ENCODE measurements at places on chromosomes 12 and 14.

GRCh38 chr14:81401420-81402122 is 1.4 kb upstream of the STON2 start:
- no peak for DNase-seq

- DNase-seq: no peak
Measured at GRCh38 chr14:68215629-68216028, 396.1 kb downstream of the RAD51B start.

- DNase-seq: no peak
Measured at GRCh38 chr14:103527408-103528145, 1.4 kb upstream of the TRMT61A start.

DNA sequence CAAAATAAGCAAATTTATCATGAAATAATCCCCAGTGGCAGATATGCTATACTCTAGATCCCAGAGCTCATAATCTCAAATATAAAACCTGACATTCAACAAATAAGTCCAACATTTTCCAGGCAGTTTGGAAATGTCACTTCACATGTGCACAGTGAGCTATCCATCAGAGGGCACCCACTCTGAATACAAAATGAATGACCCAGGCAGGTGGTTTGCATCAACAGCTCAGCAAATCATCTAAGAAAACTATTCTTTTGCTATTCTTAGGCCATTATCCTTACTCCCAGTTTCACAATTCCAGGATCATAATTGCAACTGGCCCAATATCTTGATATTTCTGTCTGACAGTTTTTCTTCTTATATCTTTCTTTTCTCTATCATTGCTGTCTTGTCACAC is 38.5 kb downstream of the TRIM9 start:
- DNase-seq: no peak

- DNase-seq: peak; percentile 55
Measured at GRCh38 chr12:108773798-108774788, 42.8 kb upstream of the CORO1C start.

DNA sequence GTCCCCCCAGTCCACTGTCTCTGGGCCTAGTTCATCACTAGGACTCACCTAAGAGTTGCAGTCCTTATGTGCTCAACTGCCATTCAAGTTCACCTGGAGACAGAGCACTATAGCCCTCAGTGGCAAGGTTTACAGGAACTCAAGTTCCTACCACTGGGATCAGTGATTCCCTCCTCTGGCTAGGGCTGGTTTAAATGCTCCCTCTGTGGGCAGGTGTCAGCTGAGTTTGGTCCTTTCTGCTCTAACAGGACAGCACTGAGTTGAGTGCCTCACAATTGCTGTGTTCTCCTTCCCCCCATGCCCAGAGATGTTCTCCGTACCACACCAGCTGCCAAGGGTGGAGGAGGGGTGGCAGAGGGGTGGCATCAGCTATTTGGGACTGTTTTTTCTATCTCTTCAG is 20.8 kb upstream of the SAV1 start:
- no peak for DNase-seq

DNA sequence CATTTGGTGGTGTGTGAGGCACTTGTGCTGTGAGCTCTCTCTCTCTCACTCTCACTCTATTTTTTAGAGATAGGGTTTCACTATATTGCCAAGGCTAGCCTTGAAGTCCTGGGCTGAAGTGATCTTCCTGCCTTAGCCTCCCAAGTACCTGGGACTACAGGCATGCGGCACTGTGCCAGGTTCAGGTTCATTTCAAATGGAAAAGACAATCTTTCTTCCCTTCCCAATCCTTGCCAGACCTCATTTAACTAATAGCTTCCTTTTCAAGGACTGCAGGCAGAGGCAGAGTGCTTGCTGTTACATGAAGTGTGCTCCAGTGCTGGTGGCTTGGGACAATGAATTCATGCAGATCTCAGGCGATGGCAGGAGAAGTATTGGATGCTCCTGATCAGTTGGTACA is 73.2 kb upstream of the BICD1 start:
- DNase-seq: no peak

- no peak for DNase-seq
Measured at GRCh38 chr12:131090274-131091210, 136.8 kb downstream of the ADGRD1 start.

GRCh38 chr12:15649347-15649746 is 139.8 kb downstream of the EPS8 start:
- DNase-seq: no peak

DNA sequence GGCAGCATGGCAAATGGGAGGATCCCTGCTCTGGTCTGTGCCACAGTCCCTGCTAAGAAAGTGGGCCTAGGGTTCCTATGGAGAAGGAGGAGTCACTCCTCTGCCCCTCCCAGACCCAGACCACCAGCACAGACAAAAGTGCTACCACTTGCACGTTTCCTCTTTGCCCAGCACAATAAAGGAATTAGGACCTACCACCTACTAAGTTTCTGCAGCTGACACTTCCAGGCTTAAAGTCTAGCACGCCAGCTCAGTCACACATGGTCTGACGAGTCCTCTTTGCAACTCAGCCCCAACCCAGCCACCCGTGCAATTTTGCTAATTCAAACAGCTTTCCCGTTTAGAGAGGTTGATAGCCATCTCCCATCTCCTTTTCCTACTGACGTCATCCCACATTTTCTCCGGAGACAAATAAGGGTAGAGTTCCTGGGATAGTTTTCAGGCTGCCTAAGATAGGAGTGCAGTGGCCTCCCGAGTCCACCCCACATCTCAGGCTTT is 66.2 kb upstream of the PTGR2 start:
- DNase-seq: no peak

- DNase-seq: no peak
Measured at GRCh38 chr14:91128699-91129098, 14.8 kb downstream of the DGLUCY start.

DNA sequence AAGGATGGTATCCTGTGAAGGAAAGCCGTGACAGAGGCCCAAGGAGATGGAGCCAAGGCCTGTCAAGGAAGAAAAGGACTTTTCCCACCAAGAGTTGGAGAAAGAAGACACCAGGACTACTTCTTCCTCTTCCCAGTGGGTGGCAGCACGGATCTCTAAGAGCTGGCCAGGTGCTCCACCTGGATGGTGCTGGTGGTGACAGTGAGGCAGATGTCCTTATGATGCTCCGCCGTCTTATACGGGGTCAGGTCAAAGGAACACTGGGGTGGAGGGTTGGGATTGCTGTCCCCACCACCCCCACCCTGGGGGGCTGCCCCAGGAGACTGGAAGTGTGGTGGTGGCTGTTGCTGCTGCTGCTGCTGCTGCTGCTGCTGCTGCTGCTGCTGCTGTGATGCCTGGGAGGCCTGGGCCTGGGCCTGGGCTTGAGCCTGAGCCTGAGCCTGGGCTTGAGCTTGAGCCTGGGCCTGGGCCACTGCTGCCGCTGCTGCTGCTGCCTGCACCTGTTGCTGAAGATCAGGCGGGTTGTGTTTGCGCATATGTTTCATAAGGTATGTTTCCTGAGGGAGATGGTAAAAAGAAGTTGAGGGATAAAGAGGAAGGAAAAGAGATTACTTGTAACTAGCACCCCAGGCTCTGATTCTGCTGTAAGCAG is 4.8 kb upstream of the ING4 start:
- no peak for DNase-seq

DNA sequence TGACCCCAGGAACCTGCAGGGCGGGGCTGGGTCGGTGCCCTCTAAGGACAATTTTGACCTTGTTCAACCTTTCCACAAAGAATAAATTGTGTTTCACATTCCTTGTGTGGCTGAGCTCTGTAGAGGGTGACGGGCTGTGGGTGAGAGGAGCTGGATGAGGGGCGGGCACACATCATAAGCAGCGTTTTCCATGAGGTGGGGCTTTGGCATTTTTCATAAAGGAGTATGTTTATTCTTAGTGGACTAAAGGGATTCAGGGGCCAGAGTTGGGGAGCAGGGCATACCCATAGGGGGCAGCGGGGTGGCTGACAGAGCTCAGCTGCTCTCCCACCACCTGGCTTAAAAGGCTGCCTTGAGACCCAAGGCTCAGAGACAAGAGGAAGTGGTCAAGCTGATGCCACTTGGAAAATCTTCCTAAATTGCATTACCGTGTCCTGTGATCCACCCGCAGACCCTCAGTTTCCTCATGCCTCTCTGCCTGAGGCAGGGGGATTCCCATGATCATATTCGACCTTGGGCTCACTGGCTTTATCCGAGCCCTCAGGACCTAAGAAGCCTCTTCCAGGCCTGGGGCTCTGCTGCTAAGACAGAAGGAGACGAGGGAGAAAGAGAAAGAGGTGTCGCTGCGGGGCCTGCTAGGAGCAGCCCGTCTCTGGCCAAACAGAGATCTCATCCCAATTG is 11.4 kb downstream of the MMP14 start:
- DNase-seq: no peak

DNA sequence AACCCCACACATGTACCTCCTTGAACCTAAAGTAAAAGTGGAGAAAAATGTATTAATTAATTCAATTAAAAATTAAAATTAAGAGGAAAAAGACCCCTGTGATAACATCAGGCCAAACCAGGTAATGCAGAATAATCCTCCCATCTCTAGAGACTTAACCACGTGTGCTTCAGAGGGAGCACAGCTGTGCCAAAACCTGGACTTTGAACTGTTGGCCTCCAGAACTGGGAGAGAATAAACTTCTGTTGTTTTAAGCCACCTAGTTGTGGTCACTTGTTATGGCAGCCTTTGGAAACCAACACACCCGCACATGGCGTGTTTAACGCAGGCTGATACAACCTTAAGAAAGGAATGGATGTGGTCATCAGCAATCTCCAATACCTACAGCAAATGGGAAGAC is 23.8 kb downstream of the OAS2 start:
- peak; percentile 66 for DNase-seq

DNA sequence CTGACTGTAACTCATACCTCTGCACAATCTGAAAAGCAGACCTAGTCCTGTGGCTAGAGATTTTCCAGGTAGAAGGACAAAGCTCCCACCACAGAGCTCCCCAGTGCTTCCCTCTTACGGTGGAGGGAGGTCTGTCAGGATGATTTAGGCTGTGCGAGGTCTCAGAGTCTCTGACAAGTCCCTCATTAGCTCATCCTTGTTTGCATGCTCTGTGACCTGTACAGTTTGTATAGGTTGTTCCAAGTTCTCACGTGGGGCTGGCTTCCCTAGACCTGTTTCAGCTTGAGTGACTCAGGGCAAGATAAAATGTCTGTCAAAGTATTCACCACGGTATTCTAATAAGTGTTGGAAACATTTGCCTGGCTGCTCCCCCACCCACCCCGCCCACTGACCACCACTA is 34.8 kb downstream of the ASCL1 start:
- no peak for DNase-seq
